ENCODE measurements at places on chromosomes 2 and 18.

- no peak for DNase-seq
These were observed 130.6 kb downstream of the SPOPL start for GRCh38 chr2:138632066-138632620.

DNA sequence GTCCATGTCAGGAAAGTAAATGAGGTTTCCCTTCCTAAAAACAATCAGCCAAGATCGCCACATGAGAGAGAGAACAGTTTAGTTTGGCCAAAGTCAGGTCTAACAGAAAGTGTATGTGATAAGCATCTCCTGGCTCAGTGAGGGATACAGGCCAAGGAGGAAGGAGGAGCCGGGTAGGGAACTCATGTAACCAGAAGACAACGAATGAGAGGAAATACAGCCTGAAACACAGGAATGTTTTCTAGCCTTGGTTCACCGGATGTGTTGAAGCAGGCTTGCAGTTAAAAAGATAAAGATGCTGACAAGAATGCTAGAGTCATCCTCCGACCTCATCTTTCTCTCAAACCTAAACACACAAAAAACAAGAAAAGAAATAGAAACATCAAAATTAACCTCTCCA lies 283.9 kb upstream of the SIX2 start:
- no peak for DNase-seq

GRCh38 chr18:58814317-58814716 lies 50.4 kb upstream of the ZNF532 start:
- DNase-seq, result no peak

DNA sequence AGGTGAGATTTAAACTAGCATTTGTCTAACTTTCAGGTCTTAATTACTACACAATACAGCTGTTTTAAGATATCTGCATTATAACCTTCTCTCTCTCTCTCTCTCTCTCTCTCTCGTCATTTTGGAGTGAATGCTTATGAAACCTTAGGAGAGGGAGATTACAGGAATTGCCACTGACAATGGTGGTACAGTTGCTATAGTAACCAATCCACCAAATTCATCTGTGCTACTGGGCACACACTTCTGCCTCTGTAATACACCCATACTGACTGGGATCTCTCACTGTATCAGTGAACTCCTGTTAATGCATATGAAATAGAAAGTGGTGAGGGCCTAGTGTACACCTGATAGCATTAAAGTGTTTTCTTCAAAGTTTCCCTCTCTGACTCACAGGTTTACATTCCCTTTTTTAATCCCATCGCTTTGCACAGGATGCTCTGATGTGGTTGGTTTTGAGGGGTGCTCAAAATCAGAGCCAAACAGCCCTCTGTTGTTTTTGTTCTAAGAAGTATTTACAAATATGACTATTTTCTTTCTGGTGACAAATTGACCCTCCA lies 13.1 kb downstream of the KLHL14 start:
- DNase-seq, result no peak

GRCh38 chr2:54639609-54640008 lies 83.9 kb upstream of the EML6 start:
- no peak for DNase-seq

GRCh38 chr2:3223080-3223923 lies 154.3 kb downstream of the EIPR1 start:
- no peak for DNase-seq

Data from neural crest cell (in vitro differentiated cells).